ENCODE measurements at places on chromosomes 2 and 18.

- no peak for DNase-seq
Measured at GRCh38 chr2:222479859-222480258, 55.5 kb downstream of the SGPP2 start.

- DNase-seq = no peak
Measured at GRCh38 chr2:159226608-159227385, 59.7 kb downstream of the WDSUB1 start.

DNA sequence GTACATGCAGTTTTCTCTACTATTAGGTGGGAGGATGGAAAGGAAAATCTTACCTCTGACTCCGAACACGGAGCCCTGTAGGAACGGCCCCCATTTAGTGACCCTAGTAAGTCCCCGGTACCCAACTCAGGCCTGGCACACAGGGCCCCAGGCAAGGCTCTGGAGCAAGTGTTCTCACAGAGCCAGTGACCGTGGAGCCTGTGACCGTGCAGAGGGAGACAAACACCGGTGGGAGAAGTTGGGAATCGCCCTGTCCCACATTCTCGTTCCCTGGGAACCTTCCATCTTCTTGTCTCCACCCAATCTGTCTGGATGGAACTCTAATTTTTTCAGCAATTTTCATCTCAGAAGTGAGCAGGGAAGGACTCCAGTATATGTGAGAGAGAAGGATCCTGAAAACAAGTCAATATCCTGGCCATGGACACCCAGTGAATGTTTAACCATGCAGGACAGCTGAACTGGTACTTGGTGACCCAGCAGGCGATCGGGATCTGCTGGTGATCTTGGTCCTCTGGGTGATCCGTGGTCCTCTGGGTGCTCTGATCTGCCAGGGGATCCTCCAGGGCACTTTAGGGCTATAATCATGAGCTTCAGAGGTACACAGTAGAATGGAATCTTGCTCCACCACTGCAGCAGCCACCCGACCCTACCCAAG, 348.6 kb upstream of the ID2 start:
- DNase-seq = no peak

- DNase-seq = peak; percentile 13
Measured at GRCh38 chr18:50218432-50219197, 23.7 kb upstream of the MYO5B start.

DNA sequence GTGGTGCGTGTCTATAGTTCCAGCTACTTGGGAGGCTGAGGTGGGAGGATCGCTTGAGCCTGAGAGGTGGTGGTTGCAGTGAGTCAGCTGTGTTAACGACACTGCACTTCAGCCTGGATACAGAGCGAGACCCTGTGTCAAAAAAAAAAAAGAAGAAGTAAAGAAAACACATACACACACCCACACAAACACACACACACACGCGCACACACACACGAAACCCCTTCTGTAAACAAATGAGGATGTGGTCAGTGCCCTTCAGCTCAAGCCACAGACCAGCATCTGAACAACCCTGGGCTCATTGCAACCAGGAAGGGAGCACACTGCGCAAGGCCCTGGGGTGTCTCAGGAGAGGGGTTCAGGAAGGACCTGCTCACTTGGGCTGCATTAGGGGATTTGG, 47.9 kb upstream of the KCNF1 start:
- DNase-seq = no peak

DNA sequence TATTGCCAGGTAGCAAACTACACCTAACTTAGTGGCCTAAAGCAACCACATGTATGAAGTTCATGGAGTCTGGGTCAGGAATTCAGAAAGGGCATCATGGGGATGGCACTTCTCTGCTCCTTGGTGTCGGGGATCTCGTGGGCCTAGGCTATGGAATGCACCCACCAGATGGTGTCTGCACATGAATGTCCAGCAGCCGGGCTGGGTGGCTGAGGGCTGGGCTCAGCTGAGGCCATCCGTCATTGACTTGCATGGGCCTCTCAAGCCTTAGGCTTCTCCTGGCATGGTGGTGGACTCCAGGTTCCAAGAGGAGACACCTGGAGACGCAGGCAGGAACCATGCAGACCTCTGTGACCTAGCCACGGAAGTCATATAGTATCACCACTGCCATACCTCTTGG, 26.0 kb upstream of the RPL31 start:
- DNase-seq = no peak

DNA sequence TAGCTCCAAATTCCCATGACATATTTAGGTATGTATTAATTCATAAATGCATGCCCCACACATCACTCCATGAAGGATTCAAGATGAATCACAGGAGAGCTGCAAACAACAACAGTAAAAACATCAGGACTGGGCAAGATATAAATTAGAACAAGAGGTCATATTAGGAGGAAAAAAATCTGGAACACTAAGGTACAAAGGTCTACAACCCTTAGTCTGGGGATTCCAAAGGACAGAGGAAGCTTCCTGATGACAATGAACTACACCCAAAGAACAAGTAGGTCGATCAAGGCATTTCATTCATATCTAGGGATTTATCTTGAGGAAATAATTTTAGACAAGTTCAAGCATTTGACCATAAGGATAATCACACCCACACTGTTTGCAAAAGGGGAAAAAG, 14.5 kb downstream of the VPS4B start:
- no peak for DNase-seq

- no peak for DNase-seq
Measured at GRCh38 chr2:127609818-127610217, 36.1 kb upstream of the GPR17 start.

DNA sequence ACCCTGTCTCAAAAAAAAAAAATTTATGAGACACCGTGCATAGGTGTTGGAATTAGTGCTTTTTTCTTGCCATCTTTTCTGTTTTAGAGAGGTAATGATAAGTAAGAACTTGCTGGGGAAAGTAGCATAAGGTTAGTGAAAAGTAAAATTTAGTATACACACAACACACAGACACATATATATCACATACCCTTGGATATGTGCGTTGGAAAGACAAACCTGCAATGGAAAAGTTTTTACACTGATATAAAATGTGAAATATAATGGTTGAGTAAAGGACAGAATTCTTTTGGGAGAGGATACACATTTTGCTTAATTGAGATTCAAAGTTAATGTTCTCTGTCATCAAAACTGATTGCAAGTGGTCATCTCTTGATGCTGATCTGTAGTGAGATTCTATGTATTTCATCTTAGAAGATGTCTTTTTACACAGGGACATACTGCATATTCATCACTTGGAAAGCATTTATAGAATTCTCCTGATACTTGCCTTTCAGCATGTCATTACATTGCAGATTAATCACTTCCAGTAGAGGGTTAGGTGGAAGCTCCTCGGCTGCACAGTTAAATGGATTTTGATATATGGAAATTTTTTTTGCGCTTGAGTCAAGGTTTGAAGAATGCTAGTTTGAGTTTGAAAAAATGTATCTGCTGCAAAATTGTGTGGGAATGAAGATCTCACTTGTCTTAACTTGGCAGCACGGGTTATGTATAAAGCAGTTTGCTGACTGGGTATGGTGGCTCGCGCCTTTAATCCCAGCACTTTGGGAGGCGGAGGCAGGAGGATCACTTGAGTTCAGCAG, 13.5 kb downstream of the PPP1CB start:
- DNase-seq = no peak

- no peak for DNase-seq
Measured at GRCh38 chr18:58407263-58407648, 221.6 kb downstream of the ALPK2 start.

DNA sequence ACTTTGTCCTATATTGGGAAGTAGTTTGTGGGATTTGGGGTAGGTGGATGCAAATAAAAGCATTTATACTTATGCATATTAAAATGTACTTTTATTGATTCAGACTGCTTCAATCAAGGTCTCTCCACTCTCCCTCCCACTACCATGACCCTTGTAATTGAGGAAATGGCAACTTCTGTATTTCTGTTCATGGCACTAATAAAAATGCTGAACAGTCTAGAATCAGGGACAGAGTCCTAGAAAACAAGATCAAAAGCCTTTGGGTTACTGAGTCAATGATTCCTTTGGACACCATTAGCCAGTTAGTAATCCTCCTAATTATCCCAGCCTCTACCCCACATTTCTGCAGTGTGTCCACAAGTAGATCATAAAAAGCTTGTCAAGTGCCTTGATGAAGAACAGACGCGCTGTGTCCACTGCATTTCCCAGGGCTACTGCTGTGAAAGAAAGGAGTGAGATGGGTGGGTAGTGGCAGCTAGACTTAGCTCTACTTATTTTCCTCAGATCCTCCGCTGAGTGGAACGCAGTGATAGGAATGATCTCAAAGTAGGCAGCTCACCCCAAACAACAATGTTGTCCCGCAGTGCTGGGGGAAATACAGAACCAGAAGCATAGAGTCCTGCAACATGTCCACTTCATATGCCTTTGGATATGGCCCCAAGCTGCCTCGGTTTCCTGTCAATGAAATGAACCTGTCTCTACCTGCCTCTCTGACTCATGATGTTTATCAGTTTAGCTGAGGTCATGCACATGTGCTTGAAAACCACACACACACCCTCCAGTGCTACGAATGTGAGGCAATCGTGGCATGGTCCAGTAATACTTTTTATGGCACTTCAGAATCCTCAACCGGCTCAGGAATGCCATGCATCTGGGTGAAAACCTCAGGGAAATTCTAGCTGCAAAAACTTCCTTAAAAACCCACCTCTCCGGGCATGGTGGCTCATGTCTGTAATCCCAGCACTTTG, 115.5 kb downstream of the COL6A3 start:
- DNase-seq = peak; percentile 85

All from thyroid gland (tissue), 4 donors.